ENCODE measurements at places on chromosomes 7 and 10. TPM values are rescaled to one million over a fixed set of nuclear protein-coding genes. Genes with fewer than 3 reads are reported as not detected.

The RASSF4 gene
- total RNA-seq = 11.2 TPM

The AUTS2 gene
- total RNA-seq = 9.1 TPM

The SEMA3A gene
- total RNA-seq = 46.8 TPM

The SLC16A12 gene
- 0.91 TPM for total RNA-seq

The STEAP1B gene
- total RNA-seq = 4.4 TPM

The TMEM196 gene
- total RNA-seq = not detected

The TIMM23 gene
- 97.1 TPM for total RNA-seq

The PIK3CG gene
- total RNA-seq = 0.13 TPM

The CRHR2 gene
- total RNA-seq = not detected

The CRYGN gene
- not detected for total RNA-seq

The PPP1R3A gene
- not detected for total RNA-seq

The LEP gene
- not detected for total RNA-seq

The ATOH7 gene
- 0.48 TPM for total RNA-seq

The NRCAM gene
- total RNA-seq = 22.7 TPM

The LGI1 gene
- not detected for total RNA-seq

The SEMA4G gene
- total RNA-seq = 6.1 TPM

The ZNF365 gene
- 3.4 TPM for total RNA-seq

The NIPSNAP2 gene
- total RNA-seq = 50.3 TPM

The BCL7B gene
- 45.7 TPM for total RNA-seq

The FGF8 gene
- total RNA-seq = not detected

The BMS1 gene
- 15.1 TPM for total RNA-seq

The SPDYE5 gene
- not detected for total RNA-seq

The FAM13C gene
- 1.9 TPM for total RNA-seq

The IL15RA gene
- 18.6 TPM for total RNA-seq

The RTKN2 gene
- total RNA-seq = 1.7 TPM

The AKR1C8 gene
- total RNA-seq = not detected

The GIMAP4 gene
- total RNA-seq = 1.4 TPM

The TMEM184A gene
- total RNA-seq = 0.13 TPM

The APBB1IP gene
- not detected for total RNA-seq
